ENCODE measurements at places on chromosomes 13 and 19.

GRCh38 chr19:1853295-1854038, 5.2 kb upstream of the REXO1 start:
- peak; percentile 96 for DNase-seq

DNA sequence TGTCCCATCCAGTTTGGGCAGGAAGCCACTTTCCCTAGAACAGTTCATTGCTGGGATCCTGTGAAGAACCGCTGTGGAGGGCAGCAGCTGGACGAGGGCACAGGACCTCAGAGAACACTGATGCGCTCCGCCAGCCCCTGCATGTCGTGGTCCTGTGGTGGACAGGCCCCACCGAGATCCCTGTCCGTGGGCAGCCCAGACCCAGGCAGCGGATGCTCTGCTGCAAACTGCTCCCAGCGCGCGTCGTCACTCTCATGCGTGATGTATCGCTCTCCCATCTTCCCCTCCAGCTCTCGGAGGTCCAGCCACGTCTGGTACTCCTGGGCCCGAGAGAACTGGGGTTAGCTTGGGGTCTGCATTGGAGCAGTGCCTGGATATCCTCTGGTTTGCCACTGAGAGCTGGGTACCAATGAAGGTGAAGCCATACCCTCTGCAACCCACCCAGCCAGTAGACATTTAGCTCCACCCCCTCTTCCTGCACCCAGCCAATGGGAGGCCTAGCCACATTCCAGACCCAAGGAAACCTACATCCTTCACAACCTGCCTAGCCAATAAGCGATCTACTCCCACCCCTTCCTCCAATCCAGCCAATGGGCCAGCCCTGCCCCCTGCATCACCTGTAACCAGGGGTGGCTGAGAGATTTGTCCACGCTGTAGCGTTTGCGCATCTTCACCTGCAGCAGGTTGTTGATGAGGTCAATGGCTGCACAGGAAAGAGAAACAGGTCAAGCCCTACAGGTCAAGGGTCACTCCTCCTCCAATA, 13.6 kb upstream of the DACT3 start:
- no peak for DNase-seq

GRCh38 chr19:41998246-41999020, 4.4 kb upstream of the ATP1A3 start:
- DNase-seq: peak; percentile 85

DNA sequence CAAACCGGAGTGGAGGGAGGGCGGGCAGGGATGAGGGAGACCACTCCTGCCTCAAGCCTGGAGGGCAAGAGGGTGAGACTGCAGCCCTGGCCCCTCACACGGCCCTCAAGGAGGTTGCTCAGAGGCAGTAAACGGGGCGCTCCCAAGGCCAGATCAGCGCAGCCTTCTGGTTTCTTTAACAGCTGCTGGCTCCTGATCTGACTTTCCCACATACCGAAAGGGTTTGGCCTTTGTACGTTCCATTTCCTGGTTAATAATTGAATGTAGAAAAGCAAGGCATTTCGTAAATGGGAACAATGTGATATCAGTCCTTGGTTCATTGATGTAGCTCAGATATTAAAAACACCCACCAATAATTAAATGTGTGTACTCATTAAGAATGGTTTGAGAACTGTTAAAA, 71.5 kb downstream of the GGACT start:
- no peak for DNase-seq

GRCh38 chr19:2302319-2303210, 5.4 kb downstream of the LINGO3 start:
- no peak for DNase-seq

DNA sequence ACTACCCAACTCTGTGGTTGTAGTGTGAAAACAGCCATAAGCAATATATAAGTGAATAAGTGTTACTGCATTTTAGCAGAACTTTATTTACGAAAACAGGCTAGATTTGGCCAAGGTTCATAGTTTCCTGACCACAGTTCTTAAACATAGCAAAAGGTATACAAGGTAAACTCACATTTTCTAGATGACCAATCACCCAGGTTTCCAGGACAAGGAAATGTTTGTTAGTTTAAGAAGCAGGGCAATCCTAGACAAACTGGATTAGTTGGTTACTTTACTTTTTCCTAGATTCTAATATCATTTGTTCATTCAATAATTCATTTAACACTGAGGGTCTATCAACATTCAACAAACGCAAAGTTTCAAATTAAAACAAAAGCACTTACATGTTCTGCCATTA, 201.7 kb downstream of the SPRY2 start:
- no peak for DNase-seq

DNA sequence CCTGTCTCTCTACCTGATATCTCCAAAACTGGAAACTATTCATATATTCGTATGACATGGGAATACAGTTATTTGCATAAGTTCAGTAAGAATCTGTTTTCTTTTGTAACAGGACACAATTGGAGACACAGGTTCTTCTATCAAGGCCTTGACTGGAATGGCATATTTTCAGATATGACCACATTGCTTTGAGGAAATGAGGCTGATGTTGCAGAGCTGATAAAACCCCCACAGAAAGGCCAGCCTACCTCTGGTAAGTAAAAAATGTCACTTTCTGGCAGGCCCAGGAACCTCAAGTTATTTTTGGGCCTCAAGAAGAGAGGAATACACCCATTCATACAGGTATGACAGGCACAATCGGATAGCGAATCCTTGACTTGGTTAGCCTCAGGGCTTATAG, 29.5 kb upstream of the KBTBD6 start:
- no peak for DNase-seq

DNA sequence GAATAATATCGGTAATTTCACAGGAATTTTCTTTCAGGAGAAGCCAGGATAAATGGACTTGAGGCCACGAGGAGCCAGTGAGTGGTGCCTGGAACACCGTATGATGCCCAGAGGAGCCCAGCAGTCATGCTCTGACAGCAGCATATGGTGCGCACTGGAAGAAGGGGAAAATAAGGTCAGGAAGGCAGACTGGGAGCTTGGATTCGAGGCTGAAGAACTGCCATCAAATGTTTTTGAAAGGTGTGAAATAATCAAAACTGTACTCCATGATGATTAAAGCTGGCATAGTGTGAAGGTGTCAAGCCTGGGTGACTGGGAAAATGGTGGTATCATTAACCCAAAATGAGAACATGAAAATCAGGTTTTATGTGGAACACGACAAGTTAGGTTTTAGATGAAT, 374.2 kb downstream of the DIAPH3 start:
- DNase-seq: no peak

- DNase-seq: no peak
Observed at GRCh38 chr13:111886217-111886945, 180.6 kb upstream of the SOX1 start.

GRCh38 chr13:73754727-73755292, 379.4 kb downstream of the KLF12 start:
- DNase-seq: peak; percentile 81

GRCh38 chr19:27846944-27847343, 1366.0 kb downstream of the UQCRFS1 start:
- no peak for DNase-seq

DNA sequence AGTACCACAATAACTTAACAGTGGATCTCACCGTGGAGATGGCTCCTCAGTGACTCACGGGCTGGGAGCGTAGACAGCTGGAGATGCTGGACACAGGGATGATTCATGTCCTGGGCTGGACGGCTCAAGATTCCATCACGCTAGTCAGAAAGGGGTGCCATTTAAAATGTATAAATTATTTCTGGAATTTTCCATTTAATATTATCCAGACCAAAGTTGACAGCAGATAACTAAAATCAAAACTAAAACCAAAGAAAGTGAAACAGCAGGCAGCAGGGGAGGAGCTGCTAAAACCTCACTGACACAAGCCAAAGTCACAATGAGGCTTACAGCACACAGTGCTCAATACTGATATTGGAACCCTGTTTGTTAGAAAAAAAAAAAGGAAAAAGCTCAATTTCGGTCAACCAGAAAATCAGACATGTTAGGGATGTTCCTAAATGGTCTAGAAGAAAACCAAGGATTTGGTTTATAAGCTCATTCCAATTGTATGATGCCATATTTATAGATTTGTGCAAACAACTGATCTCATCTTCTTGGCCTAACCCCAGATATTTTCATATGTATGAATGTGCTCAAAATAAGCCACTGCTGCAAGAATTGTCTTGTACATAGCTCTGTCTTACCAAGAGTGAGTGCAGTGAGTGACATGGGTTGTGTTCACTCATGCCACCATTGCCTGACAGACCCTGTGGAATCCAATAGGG, 111.8 kb downstream of the SACS start:
- peak; percentile 73 for DNase-seq
